Hematopoietic multipotent progenitor cell treated with erythropoietin and hydrocortisone succinate and interleukin-3 and kit ligand, for 17 days (in vitro differentiated cells): ENCODE measurements at places on chromosomes 3 and 15.

GRCh38 chr15:52171386-52171785, 19.8 kb downstream of the GNB5 start:
- DNase-seq: no peak

- no peak for DNase-seq
Observed at GRCh38 chr3:39224288-39224687, 31.9 kb upstream of the XIRP1 start.

DNA sequence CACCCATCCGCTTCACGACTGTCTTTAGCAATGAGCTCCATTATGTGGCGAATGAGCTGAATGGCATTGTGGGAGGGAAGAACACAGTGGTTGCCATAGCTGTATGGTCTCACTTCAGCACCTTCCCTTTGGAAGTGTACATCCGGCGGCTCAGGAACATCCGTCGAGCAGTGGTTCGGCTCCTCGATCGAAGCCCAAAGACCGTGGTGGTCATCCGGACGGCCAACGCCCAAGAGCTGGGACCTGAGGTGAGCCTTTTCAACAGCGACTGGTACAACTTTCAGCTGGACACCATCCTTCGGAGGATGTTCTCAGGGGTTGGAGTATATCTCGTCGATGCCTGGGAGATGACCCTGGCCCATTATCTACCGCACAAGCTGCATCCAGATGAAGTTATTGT, 27.8 kb upstream of the NFKBIZ start:
- no peak for DNase-seq

GRCh38 chr15:43433165-43433564, 59.8 kb downstream of the TP53BP1 start:
- DNase-seq: no peak

GRCh38 chr3:143171141-143171980, 51.8 kb downstream of the CHST2 start:
- no peak for DNase-seq

DNA sequence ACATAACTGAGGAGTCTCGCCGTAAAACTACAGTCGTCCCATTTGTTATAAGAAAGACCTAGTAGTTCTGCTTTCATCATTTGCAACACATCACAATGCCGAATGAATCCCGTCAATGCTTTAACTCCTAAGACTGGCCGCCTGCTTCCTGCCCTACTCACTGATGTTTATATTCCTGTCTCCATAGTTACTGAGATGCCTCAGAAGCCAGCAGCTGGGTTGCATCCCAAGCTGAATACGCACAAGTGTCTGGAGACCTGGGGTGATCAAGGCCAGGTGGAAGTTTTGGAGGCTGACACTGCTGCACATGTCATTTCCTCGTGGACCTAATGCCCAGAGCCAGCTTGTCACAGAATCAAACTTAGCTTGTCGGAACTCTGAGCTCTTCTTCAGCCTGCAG, 95.2 kb upstream of the UBE2E1 start:
- no peak for DNase-seq

- DNase-seq: no peak
Observed at GRCh38 chr3:134392336-134392983, 18.2 kb upstream of the AMOTL2 start.

DNA sequence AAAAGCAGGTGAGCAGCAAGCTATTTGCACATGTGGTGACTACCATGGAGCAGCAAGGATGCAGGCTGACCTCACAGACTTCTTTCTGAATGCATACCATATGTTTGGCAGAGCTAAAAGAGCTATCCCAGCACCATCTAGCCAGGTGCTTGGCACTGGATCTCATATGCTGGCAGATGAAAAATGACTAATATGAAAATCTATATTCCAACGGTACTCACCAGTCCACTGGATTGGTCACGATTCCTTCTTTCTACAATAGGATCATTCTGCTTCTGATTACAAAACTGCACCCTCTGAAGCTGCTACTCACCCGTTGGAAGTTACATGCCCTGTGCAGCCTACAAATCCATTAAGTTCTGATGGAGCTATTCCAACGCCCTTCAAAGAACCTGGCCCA, 714.3 kb upstream of the CFAP20DC start:
- DNase-seq: no peak

GRCh38 chr3:113535898-113536297, 3.5 kb downstream of the SIDT1 start:
- DNase-seq: no peak

DNA sequence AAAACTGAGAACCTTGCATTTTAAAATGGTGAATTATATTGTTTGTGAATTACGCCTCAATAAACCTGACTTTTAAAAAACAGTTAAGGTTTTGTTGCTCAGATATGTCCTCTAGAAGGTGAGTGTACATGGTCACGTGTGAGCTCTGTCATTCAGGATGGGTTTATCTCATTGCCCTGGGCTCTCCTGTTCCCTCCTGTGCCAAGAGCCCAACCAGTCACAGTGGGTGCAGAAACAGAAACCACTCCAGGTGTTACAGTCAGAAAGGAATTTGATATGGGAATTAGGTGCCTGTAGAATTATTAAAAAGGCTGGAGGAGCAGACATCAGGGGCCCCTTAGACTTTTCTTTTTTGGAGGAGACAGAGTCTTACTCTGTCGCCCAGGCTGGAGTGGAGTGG, 196.4 kb downstream of the STT3B start:
- DNase-seq: no peak

DNA sequence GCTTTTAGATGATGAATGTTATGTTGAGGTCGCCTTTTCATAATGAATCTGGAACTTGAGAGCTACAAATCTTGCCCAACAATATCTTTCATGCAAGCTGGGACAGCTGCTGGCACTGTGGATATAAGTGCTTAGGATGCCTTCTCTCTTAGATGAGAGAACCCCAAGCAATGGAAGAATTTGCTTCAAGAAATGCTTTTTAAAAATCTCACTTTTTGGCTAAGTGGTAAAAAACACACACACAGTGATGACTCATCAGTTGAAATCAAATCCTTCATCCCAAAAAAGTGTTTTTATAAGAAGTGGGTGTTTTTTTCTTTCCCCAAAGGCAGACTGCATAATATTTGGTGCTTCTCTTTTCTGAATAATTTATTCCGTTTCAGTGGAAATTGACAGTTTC, 38.4 kb upstream of the GALNT15 start:
- DNase-seq: no peak

GRCh38 chr15:82304778-82305090, 42.1 kb downstream of the SAXO2 start:
- DNase-seq: no peak

DNA sequence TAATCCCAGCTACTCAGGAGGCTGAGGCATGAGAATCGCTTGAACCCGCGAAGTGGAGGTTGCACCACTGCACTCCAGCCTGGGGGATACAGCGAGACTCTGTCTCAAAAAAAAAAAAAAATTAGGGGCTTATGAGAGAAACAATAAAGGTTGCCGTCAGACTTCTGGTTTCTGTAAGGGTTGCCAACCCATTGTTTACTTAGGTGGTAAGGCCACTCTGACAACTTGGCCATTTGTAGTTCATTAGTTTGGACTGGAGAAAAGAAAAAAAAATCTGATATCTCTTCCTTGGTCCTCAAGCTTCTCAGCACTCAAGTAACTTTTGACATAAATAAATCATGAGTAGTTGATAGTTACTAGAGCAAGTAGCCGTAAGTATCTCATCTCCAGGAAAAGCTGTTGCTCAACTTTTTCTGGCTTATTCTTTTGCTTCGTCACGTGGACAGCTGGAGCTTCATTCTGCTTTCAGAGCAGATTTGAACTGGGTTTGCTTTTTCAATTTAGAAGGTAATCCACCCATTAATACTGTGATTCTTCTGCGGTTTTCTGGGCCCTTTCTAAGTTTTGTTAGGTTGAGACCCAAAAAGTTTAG, 9.4 kb downstream of the SNX1 start:
- no peak for DNase-seq

- DNase-seq: no peak
Observed at GRCh38 chr3:105367406-105368213, 901 bp downstream of the ALCAM start.

DNA sequence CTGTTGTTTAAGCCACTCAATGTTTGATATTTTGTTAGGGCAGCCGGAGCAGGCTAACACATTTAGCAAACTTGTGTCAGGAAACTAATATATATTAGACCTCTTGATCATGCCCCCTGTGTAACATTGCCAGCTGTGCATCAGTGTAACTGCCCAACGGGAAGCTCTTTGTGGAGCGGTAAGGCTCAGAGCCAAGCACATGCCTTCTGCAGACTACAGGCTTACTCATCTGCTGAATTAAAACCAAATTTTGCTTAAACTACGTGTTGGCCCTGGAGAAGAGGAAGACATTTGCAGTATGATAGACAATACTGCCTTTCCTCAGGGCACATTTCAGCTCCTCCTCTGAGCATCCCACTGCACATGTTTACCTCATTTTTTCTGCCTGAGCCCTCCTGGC, 50.5 kb upstream of the KCNMB2 start:
- no peak for DNase-seq

DNA sequence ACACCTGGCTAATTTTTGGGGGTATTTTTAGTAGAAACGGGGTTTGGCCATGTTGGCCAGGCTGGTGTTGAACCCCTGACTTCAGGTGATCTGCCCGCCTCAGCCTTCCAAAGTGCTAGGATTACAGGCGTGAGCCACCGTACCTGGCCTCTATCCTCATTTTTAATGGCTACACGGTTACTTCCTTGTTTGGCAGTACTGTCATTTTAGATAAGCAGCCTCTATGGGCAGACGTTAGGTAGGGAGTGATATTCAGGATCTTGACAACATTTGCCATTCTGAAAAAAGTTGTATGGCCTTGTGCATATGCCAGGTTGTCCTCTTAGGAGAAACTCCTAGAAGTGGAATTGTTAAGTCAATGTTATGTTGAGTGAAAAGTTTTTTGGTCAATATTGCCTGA, 141.7 kb downstream of the ITPR1 start:
- no peak for DNase-seq

- no peak for DNase-seq
Observed at GRCh38 chr15:29844290-29844903, 22.1 kb upstream of the TJP1 start.

GRCh38 chr3:86990734-86991481, at the start of gene VGLL3:
Gene VGLL3, minus strand, starts transcription at chr3:86991149. Its CDS starts 406 bp downstream, at chr3:86990743.
- no peak for DNase-seq

DNA sequence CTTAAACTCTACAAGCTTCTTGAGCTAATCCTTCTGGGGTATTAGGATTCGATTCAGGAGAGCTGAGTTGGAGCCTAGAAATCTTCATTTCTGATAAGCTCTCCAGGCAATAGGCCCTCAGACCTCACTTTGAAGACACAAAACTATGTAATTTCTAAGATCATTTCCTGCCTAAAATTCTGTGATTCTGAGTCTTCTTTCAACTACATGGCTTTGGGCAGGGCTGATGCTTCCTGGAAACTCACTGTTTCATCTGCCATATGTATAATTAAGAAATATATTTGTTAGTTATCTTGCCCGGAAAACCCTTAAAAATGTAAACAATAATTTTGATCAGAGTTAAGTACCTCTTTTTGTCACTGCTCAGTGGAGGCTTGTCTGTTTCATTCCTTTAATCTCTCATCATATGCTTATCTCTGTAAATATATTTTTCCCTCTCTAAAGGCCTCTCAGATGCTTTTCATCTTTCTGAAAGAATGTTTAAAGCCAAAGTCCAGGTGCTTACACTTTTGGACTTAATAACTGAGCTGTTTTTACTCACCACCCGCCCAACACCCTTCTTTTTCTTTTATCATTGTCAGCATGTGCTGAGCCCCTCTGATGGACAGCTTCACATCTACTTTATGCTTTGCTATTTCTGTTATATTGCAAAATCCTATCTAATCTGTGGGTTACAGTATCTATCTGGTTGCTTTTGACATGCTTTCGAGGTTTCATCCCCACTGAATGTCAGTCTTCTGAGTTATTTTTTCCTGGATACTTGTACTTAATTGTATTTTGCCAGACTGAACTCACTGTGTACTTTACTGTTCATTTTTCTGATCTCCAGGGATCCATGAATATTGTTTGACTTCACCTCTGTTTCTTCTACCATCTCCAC, 38.2 kb downstream of the FILIP1L start:
- no peak for DNase-seq

DNA sequence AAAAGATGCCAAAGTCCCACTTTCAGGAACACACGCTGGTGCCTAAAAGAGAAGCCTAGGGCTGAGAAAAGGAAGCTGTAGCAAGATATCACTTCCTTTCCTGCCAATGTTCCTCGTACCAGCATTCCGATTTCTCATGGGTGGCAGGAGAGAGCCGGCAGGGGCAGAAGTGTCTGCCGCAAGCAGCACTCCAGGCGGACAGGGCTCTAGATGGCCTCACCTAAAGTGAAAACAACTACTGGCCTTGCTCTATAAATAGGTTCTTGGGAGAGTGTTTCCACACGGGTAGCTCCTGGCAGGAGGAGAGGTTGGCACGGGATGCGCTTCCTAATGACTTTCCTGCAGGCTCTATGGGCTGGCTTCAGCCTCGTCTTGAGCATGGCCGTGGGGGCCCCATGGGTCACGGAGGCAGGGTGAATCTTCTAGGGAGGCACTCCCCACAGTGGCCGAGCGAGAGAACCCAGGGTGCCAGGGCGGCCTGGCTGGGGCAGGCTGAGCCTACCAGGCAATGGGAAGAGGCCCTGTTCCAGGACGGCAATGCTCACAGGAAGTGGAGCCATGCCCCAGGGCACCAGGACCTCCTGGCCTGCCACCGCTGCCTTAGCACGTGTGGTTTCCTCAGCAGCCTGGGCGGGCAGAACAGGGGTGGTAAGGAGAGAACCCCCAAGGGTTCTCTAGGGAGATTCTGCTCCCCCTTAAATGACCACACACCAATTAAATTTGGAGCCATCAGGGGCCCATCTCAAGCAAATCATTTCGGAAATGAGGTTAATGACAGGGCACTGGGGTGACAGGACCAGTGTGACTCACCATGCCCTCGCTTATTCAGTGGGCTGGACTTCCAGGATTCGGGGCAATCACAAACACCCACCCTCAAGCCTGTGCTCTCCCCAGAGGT, 14.6 kb upstream of the DUSP7 start:
- DNase-seq: no peak

DNA sequence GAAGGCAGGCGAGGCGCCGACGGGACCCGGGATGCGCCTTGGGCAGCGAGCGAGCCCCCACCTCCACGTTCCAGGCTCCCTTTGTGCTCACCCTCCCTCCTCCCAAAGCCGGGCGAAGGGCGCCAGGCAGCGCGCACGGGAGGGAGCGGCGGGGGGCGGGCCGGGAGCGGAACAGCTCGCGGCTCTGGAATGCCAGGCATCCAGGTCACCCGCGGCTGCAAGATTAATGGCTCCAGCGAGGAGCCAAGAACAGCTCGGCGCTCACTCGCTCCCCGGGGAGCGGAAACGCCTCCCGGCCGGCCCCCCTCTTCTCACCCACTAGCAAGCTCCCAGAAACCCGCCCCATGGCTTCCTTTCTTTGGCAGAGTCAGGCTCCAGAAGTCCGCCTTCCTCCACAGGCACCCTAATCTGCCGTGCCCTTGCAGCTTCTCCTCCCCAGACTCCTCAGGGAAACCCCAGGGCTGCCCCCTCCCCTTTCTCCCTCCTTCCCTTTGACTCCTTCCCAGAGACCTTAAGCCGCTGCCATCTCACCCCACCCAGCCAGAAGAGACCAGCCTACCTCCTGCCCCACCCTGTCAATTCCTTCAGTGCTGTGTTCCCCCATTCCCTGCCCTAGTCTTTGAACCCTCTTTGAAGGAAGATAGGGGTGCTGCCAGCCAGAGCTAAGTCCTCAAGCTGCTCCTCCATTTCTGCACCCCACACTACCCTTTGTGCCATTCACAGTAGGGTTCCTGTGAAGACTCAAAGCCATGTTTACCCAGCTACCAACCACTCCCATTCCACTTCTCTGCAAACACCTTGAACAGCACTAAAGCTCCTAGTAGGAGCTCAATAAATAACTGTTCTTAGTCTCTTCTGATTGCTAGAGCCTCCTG, 9.9 kb downstream of the AMOTL2 start:
- no peak for DNase-seq

- no peak for DNase-seq
Observed at GRCh38 chr15:29031502-29032228, 145.9 kb downstream of the APBA2 start.
